Cerebellar nuclear complex (tissue), 1 donor: ENCODE measurements at places on chromosomes 5 and 9.

DNA sequence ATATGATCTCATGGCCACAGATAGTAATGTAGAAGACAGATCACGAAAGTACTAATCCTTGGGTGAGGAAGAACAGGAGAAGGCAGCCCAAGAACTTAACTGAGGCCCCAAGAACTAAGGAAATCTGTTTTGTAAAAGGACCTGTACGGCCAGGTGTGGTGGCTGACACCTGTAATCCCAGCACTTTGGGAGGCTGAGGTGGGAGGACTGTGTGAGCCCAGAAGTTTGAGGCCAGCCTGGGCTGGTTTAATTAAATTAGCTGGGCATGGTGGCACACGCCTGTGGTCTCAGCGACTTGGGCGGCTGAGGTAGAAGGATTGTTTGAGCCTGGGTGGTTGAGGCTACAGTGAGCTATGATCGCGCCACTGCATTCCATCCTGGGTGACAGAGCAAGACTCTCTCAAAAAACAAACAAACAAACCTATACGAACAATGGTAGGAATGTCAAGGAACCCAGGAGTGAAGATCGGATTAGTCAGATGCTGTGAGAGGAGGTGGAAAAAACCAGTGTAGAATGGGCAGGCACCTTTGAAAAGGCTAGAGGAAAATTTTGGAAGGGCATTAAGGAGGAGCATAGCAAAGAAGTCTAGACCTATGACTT, 283.8 kb upstream of the DMRT1 start:
- DNase-seq = no peak

GRCh38 chr5:172841256-172841655, 7.2 kb downstream of the ERGIC1 start:
- no peak for DNase-seq

DNA sequence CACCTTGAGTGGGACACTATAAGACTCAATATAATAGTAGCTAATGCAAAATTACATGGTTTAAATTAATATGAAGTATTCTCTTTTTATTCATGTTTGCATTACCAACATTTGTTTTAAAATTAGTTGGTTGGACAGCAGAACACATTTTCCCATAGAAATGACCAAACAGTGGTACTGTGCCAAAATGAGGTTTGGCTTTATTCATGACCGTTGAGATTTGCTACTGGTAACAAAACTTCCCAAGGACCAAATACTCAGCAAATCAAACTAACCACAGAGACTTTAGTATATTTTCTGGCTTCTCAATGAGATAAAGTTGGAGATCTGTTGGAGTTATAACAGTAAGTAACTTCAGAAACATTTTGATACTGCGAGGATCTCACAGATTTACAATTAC, 637.8 kb upstream of the MEF2C start:
- no peak for DNase-seq

DNA sequence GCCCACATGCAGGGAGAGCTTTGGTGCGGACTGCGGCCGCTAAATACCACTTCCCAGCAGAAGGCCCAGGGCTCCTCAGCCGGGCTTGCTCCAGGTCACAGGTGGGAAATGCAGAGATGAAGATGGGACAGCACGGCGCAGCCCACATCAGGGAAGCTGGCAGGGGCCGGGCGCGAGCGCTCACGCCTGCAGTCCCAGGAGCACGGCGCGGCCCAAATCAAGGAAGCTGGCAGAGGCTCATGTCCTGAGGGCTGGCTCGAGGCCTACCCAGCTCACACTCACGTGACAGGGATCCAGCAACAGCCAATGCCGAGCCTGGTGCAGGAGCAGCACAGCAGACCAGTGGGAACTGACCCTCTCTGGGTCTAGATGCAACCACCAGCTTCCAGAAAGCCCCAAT, 16.3 kb downstream of the LPCAT1 start:
- no peak for DNase-seq

DNA sequence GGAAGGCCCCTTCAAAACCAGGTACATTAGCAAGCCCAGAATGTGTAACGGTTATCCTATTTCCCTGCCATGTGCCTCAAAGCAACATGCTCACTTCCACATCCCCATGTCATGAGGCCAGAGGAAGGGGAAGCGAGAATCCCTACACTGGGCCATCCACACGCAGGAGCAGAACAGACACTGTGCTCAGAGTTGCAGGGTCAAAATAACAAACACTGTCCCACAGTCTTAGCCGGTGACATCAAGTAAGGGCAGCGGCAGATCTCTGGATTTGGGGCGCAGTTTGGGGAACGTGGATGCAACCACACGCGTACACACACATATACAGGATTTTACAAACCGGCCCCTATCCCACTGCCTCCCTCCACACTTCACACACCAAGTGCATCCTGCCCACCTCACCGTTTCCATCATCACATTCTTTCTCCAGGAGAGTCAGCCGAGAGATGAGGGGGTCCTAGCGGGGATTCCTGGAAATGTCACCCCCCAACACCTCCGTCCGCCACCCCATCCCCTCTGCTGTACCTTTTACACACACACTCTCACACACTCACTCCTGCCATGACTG, 776 bp downstream of the APBA1 start:
- DNase-seq = no peak

DNA sequence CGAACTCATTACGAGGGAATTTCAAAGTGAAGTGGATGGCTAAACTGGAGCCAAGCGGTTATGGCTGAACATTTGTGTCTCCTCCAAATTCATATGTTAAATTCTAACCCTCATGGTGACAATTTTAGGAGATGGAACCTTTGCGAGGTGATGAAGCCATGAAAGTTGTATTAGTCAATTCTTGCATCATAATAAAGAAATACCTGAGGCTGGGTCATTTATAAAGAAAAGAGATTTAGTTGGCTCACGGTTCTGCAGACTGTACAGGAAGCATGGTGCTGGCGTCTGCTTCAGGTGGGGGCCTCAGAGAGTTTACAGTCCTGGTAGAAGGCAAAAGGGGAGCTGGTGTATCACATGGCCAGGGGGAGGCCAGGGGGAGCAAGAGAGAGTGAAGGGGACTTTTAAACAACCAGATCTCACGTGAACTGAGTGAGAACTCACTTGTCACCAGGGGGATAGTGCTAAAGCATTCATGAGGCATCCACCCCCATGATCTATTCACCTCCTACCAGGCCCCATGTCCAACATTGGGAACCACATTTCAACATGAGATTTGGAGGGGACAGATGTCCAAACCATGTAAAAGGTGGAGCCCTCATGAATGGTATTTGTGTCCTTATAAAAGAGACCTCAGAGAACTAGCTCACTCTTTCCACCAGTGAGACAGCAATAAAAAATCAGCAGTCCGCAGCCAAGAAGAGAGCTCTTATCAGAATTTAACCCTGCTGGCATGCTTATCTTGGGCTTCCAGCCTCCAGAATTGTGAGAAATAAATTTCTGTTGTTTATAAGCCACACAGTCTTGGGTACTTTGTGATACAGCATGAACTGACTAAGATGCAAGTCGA, 143.4 kb downstream of the MTRR start:
- DNase-seq = no peak

DNA sequence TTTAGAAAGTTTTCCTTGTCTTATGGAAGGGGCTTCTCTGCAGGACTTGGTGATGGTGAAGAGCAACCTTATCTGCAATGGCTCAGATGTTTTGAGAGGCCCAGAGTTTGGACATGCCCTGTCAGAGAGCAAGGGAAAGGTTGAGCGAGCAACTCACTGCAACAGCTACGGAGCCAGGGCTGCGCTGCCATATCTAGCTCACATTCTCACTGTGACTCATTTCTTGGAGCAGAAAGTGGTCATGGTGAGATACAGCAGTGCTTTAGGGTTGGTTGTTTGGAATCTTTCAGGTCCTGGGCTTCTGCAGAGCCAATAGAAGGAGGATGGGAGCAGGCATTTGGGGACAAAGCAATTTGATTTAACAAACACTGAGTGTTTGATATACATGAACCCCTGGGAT, 12.3 kb downstream of the GLRA1 start:
- no peak for DNase-seq

DNA sequence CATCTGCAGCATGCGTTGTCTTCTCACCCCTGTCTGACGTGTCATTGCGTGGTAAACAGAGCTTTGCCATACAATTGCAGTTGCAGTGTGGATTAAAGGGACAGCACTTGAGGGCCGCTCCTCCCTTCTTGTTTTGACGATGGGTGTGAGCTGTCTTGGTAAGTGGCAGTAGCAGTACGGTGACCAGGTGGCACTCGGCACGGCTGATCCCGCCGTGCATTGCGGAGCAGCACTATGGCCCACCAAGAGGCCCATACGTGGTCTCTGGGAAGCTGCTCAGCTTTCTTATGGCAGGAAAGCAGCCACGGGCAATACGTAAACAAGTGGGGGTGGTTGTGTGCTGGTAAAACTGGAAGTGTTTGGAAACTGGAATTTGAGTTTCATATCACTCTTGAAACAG, 25.1 kb downstream of the EHMT1 start:
- DNase-seq = no peak

- no peak for DNase-seq
These were observed 87.5 kb downstream of the DAB2IP start for GRCh38 chr9:121738968-121739367.

DNA sequence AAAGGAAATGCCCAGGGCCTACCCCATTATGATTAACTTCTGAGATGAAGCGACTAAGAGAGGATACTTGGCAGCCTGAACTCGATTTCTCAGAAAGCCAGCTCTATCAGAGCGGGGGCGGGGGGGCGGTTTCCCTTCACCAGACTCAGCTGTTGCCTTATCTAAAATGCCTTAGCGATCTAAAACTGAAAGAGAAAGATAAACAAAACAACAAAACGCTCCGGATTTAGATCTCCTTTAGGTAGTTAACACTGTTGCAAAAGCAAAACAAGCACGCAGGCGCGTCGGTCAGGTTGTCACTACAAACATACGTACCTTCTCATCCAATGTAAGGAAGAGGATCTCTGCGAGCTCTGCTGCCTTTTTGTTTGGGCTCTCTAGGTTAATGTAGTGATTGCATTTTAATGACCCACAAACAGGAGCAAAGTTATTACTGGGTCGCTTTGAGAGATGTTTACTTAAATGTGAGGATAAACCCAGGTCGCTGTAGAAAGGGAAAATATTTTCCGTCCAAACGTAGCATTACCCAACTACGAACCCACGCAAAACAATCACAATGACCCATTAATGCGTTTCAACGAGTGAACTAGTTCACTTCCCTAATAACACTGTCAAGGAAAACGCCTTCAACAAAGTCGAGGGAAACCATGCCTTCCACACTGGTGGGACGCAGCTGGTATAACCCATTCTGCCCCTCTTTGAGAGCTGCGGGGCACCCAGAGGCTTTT, 982 bp downstream of the EPB41L4A start:
- DNase-seq = no peak

DNA sequence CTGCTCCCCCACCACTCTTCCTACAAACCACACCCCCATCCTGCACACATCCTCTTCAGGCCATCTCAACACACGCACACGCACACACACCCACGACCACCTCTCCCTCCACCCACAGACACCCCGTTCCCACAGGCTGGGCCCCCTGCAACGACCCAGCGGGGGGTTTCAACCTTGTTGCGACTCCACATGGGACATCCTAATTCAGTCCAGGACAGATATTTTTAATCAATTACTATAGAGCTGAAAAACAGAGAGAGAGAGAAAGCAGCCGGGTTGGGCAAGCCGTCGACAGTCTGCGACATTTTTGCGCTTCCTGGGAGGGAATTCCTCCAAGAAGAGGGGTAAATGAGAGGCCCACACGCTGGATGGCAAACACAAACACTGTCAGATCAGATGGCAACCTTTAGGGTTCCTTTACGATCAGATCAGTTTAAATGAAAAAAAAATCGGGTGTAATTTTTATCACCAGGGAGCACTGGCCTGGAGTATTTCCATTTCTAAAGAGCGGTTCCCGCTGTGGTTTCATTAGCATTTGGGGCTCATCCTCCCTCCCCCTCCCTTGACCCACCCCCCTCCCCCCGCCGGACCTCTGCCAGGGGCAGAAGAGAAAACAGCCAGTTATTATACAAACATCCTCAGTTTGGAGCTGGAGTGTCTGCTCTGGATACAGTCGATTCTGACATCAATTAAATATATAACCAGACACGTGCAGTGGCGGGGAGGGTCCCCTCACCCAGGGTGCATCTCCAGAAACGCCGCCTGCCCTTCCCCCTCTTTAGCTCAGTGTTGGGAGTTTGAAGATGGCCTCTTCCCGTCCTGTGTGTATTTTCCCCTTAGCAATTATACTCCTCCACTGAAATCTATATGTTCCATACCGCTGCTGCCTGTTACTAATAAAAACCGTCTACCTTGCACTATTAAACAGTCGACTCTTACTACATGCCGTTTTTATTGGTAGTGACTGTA, 2.3 kb upstream of the IRX2 start:
- DNase-seq = no peak

DNA sequence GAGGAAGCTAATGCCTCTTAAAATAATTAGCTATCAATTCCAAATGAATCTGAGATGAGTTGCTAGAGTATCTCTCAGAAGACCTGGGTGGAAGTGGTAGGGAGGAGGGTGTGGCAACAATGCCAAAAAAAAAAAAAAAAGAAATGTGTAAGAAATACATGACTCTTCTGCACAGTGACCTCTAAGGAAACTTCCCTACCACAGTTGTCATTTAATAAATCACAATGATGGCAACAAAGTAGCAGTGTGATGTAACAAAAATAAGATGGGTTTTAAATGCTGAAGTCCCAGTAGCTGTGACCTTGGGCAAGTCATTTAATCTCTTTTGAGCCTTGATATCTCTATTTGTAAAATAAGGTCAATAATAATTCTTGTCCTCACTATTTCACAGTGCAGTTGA, 7.2 kb downstream of the FOXD1 start:
- DNase-seq = no peak

GRCh38 chr9:104984948-104985347, 57.0 kb upstream of the ABCA1 start:
- no peak for DNase-seq

DNA sequence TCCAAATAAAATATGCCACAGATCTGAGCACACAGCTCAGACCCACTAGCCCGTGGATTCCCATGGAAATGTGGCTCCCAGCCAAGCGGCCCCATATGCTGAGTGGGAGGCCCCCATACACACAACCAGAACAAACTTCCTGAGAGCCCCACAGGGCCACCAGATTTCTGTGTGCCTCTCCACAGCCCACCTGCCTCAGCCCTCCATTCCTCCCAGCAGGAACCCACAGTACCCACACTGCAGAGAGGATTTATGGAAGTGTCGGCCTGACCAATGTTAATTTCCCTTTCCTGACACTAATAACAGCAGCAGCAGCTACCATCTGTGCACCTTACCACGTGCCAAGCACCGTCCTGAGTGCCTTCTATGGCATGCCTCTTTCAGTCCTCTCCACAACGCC, 99.3 kb upstream of the SPOCK1 start:
- DNase-seq = peak; percentile 39

DNA sequence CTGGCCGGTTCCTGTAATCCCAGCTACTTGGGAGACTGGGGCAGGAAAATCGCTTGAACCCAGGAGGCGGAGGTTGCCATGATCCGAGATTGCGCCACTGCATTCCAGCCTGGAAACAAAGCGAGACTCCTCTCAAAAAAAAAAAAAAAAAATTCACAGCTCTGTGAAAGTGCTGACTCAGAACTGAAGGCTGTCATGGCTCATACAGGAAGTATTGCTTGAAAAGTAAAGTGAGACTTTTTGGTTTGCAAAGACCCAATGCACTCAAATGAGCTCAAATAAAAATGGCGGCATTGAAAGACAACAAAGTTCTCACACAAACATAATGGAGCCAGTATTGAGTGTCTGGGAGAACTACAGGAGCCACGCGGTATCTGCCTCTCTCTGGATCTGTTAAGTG, 202.1 kb downstream of the FBXL7 start:
- DNase-seq = no peak

- DNase-seq = no peak
These were observed 437.0 kb downstream of the BNC2 start for GRCh38 chr9:16433494-16433893.
